Retina (tissue), 1 donor: ENCODE measurements at places on chromosomes 2 and 18.

GRCh38 chr2:238406221-238406997 lies 20.3 kb upstream of the ASB1 start:
- peak; percentile 37 for DNase-seq

GRCh38 chr2:10773821-10774341 lies 38.7 kb downstream of the PDIA6 start:
- DNase-seq = no peak

DNA sequence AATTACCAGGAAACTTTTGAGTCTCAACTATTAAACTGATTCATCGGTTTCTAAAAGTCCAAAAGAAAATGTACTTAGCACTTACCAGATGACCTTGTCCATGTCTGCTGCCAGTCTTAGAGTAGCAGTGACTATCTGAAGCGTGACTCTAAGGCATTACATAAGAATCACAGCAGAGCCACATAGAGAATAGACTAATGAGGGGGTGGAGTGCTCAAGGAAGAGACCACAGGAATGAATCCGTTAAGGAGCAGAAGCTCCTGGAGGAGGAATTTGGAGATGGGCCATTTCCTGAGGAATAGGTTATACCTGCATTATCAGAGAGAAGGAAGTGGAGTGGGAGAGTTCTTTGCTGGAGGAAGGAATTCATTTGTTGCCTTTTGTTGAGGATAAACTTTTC lies 116.0 kb downstream of the MAP3K20 start:
- no peak for DNase-seq

- DNase-seq = peak; percentile 65
Measured at GRCh38 chr2:74334931-74335333, 8.3 kb downstream of the SLC4A5 start.

DNA sequence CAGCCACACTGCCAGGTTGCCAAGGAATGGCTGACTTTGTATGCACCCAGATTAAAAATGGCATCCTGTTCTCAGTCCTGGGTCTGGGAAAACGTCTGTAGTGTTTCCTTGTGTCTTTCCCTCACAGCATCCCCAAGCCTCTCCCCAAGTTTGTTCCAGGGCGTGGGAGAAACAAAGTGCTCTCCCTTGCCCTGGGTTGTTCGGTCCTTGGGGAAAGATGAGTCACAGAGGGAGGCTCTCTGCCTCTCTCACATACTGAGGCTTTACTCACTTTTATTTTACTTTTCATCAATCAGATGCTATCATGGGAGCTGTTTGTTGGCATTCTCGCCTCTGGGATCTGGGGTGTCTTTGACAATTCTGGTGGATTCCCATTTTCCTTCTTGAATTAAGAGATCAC lies 492.3 kb downstream of the XIRP2 start:
- no peak for DNase-seq

GRCh38 chr2:218438596-218438995 lies 19.7 kb downstream of the VIL1 start:
- DNase-seq = no peak

GRCh38 chr2:155250800-155251199 lies 552.3 kb downstream of the KCNJ3 start:
- DNase-seq = peak; percentile 22

DNA sequence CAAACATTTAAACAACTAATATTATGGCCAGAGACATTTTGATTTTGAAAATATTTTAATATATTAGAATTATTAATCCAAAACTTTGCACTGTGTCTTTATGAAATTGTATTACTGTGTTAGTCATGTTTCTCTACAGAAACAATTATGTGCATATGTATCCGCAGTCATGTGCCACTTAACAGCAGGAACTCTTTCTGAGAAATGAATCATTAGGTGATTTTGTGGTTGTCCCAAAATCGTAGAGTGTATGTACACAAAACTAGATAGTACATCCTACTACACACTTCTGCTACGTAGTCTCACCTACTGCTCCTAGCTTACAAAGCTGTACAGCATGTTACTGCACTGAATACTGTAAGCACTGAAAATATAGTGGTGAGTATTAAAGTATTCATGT lies 479.2 kb upstream of the DSEL start:
- no peak for DNase-seq

GRCh38 chr2:156099382-156099781 lies 233.1 kb downstream of the NR4A2 start:
- no peak for DNase-seq

GRCh38 chr2:168851674-168852320 lies 38.4 kb downstream of the SPC25 start:
- no peak for DNase-seq

DNA sequence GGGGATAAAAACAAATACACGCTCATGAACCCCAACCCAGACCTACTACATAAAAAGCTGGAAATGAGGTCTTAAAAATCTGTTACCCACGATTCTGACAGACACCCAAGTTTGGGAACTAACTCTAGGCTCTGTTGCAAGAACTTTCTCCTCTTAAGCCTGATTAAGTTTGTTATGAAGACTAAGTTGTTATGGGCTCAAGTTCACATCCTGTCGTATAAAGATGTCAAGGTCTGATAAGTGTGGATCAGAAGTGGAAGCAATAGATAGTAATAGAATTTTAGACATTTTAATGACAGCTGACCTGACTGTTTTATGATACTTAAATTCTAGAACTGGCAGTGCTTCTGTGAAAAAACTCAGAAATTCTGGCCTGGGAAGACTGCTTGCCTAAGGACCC lies 43.2 kb downstream of the LPIN2 start:
- no peak for DNase-seq

- no peak for DNase-seq
Measured at GRCh38 chr2:57217013-57217412, 829.6 kb upstream of the VRK2 start.

DNA sequence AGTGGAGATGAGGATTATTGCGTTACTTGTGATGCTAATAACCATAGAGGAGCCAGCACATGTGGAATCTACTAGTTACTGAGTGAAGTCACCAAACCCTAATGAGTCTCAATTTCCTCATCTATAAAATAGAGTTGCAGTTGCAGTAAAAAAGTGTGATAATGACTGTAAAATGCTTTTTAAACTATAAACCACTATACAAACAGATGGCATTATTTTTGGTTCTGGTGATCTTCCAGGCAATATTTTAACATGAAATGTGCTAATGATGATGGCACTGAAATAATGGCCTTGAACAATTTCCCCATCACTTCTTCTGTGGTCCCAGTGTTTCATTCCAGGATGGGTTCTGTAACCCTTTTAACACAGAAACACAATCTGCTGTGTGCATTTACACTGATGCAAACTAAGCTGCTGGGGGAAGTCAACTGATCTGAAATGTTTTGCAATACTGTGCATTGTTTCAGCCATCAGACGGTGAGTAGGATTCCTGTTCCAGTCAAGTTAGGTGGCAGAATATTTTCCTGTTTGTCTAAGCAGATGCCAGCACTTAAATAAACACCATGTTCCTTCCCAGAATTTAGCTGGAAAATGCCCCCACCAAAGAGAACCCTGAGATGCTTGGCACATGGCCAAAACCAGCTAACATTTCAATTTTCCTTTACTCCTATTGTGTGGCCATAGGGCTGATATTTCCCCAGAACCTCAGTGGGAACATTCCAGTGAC lies 52.6 kb downstream of the TACR1 start:
- no peak for DNase-seq

- peak; percentile 83 for DNase-seq
Measured at GRCh38 chr2:219459460-219460311, 25.0 kb downstream of the SPEG start.

DNA sequence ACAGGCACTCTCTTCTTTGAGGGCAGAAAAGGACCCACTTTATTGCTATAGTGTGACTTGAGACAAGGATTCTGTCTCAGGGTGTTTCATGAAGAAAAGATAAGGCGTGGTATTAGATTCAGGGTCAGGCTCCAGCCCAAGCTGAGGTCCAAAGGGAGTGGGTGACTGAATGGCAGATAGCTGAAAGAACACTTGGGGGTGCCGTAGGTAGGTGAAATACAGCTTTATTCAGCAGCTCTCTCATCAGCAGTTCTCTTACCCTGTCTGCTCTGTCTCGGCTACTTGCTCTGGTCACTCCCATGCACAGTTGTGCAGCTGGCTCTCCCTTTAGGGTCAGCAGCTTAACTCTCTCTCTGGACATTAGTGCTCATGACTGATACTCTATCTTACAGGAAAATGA lies 379.9 kb downstream of the LPIN1 start:
- no peak for DNase-seq

- no peak for DNase-seq
Measured at GRCh38 chr18:26304511-26304910, 78.3 kb downstream of the TAF4B start.

- DNase-seq = peak; percentile 66
Measured at GRCh38 chr2:232502511-232502910, 14.9 kb upstream of the ECEL1 start.

DNA sequence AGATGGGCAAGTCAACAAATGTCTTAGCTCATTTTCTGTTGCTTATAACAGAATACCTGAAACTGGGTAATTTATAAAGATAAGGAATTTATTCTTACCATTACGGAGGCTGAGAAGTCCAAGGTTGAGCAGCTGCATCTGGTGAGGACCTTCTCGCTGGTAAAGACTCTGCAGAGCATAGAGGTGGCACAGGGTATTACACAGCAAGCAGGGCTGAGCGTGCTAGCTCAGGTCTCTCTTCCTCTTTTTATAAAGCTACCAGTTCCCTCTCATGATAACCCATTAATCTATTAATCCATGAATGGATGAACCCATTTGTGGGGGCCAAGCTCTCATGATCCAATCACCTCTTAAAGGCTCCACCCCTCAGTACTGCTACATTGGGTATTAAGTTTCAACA lies 109.1 kb downstream of the CDK15 start:
- no peak for DNase-seq

- no peak for DNase-seq
Measured at GRCh38 chr2:166932032-166932431, 43.8 kb downstream of the XIRP2 start.

DNA sequence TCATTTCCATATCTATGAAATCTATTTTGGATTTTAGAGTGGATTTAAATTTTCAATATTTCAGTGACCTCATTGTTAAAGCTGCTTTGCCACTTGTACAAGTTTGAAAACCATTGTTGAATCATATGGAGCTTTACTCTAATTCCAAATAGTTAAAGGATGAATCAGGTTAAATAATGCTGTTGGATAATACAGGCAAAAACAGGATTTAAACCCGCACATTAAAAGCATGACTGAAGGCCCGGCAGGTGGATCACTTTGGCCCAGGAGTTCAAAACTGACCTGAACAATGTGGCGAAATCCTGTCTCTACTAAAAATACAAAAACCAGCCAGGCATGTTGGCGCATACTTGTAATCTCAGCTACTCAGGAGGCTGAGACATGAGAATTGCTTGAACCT lies 68.3 kb downstream of the RIF1 start:
- DNase-seq = no peak

DNA sequence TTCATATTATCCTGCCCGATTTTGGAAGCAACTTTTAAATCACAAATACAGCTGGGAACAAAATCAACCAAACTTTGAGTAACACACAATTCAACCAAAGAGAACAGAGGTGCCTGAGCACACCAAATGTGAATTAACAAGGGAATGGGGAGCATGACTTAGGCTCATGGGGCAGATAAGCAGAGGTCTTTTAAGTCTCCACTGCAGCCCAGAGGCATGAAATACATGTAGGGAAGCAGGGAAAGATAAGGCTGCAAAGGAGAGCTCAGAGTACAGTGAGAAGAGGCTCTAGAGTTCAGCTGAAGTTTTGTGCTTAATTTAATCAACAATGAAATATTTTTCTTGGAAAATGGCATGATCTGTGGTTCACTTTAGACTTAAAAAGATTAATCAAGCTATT lies 49.0 kb downstream of the CYTIP start:
- no peak for DNase-seq

- no peak for DNase-seq
Measured at GRCh38 chr2:38194751-38195150, 118.8 kb upstream of the CYP1B1 start.

DNA sequence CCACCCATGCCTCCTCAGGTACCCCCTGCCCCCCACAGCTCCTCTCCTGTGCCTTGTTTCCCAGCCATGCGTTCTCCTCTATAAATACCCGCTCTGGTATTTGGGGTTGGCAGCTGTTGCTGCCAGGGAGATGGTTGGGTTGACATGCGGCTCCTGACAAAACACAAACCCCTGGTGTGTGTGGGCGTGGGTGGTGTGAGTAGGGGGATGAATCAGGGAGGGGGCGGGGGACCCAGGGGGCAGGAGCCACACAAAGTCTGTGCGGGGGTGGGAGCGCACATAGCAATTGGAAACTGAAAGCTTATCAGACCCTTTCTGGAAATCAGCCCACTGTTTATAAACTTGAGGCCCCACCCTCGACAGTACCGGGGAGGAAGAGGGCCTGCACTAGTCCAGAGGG lies 803 bp upstream of the DES start:
- DNase-seq = no peak

DNA sequence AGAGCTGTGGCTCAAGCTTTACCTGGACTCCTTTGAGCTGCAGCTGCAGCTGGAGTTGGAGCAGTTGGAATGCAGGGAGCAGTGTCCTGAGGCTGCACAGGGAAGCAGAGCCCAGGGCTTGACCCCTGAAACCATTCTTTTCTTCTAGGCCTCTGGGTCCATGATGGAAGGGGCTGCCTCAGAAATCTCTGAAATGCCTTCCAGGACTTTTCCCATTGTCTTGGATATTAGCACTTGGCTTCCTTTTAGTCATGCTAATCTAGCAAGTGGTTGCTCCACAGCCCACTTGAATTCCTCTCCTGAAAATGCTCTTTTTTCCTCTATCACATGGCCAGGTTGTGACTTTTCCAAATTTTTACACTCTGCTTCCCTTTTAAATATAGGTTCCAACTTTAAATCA lies 108.6 kb upstream of the RNF152 start:
- DNase-seq = no peak

DNA sequence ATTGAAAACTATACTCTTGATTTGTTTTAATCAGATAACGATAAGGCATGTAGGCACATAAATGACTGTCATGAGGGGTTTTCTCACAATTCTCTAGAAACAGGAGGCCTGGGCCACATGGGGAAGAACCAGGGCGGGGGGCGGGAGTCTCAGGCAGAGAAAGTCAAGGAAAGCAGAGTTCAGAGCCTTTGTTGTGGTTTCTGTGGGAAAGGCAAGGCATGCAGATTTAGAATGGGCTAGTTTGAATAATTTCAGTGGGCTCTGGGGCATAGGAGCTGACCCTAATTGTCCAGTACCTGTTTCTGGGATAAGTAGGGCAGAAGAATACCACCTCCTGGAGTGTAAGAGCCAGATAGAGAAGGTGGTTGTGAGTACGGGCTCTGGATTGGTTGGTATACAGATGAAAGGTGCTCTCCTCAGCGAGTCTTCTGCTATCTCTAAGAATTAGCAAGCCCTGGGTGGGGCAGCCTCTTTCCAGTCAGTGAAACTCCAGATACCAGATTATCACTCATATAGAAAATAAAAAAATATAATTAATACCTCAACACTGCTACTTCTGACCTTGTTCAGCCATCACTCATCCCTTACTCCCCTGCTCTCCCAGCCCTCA lies 41.5 kb upstream of the CYRIA start:
- no peak for DNase-seq

- DNase-seq = no peak
Measured at GRCh38 chr2:119177171-119177837, 18.8 kb upstream of the C1QL2 start.

DNA sequence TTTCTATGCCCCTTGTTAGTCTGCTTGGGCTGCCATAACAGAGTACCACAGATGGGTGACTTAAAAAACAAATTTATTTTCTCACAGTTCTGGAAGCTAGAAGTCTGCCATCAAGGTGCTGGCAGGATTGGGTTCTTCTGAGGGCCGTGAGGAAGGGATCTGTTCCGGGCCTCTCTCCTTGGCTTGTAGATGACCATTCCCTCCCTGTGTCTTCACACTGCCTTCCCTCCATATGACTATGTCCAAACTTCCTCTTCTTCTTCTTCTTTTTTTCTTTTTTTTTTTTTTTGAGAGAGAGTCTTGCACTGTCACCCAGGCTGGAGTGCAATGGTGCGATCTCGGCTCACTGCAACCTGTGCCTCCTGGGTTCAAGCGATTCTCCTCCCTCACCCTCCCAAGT lies 13.1 kb upstream of the CCNYL1 start:
- no peak for DNase-seq
